ENCODE measurements at places on chromosomes 11 and 22. TPM values are rescaled to one million over a fixed set of nuclear protein-coding genes. Genes with fewer than 3 reads are reported as not detected.

OR5A1 gene
- total RNA-seq: not detected

OR52I2 gene
- not detected for total RNA-seq

TRMU gene
- 74.1 TPM for total RNA-seq

RASSF10 gene
- not detected for total RNA-seq

MRPL49 gene
- total RNA-seq: 66.6 TPM

DUSP8 gene
- 1.8 TPM for total RNA-seq

BEST1 gene
- not detected for total RNA-seq

SCGB2A2 gene
- total RNA-seq: not detected

C11orf86 gene
- not detected for total RNA-seq
